ENCODE measurements at places on chromosomes 11 and 22.

DNA sequence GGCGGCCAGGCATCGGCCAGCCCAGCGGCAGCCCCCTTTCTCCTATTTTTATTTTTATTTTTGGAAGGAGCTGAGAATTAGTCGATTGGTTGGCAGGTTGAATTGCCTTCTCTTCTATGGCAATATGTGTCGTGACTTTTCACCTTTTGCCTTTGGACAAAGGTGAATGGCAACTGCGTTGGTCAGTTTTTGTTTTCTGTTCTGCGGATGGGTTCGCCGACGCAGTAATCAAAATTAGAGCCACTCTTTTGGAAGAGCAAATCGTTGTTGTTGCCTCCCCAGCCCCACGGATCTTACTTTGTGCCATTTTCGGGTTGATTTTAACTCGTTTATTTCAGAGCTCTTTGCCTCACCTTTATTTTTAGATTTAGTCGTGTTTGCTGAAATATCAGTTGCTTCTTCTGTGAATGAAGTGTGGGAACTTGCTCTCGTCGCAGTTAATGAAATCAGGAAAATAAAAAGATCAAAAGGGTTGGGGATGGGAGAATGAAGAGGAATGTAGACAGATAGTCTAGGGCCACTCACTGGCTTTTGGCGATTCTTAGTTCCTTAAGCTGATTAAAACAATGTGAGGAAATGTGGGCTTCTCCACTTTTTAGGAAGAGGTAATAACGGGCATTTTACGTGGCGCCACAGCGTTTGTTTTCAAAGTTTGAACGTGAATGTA lies 1.6 kb downstream of the CECR2 start:
- no peak for DNase-seq

DNA sequence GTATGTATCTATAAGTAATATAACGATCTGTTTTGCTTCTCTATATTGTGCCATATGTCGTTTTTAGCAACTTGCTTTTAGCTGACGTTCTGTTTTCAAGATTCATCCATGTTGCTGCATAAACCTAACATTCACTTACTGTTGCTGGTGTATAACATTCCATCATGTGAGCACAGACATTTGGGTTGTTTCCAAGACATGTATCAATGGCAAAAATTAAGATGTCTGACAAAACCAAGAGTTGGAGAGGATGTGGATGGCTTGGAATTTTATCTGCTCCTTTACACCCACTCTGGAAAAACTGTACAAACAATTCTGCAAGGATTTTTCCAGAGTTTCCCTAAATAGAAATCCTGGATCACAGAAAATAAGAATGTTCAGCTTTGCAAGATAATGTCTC lies 40.9 kb downstream of the DGCR2 start:
- DNase-seq: no peak

- no peak for DNase-seq
These were observed 74.2 kb downstream of the ZBTB16 start for GRCh38 chr11:114133548-114134329.

DNA sequence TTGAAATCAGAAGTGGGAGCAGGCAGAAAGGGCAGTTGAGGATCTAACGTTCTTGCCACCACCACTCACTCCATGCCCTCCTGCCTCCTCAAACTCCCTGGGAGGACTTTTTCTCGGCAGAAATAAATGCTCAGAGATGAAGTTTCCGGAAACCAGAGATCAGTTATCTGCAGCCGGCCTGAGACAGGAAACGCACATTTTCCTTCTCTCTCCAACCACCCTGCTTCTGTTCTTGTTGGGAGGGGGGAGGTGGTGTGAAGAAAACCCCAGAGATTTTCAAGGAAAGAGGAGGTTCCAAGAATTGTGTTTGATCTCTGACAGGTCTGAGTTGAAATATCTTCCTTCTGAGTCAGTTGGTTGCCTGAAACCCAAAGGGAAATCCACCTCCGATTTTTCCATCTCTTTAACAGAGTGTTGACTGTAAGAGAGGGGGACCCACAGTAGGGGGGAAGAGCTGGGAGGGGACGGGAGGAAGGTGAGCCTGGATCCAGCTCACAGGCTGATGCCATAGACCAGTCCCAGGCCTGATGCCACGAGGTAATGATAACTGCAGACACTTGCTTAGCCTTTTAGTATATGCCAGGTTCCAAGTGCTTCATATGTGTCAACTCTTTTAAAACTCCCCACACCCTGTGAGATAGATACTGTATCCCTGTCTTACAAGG lies 100.8 kb downstream of the TRAF6 start:
- DNase-seq: no peak

DNA sequence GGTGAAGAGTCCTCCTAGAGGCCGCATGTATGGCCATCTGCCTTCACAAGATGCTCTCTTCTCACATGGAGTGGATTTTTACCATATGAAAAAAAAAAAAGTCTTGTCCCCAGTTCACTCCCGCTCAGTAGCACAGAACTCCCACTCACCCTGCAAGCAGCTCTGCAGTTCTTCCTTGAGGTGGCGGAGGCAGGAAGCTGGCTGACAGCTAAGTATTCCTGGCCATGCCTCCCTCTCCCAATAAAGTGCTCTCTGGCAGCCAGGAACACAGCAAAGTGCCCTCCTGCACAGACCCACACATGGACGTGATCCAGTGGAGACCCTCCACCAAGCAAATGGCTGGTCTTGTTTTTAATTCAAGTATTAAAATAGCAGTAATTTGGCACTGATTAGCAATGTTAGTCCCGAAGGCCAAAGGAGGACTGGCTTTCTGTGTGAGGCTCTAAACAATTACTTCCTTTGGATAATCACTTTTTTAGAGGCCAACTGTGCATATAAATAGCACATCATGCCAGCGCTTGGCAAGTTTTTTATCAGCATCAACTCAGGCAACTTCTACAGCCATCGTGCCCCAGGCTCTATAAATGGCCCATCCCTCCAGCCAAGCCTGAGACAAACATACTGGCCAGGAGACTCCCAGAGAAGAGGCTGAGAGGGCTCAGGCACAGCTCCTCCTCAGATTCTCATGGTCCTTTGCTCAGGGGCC lies 413.6 kb downstream of the OPCML start:
- no peak for DNase-seq

- no peak for DNase-seq
These were observed 86.2 kb downstream of the BTBD10 start for GRCh38 chr11:13376838-13377237.

GRCh38 chr11:128238521-128239265 lies 348.7 kb downstream of the ETS1 start:
- DNase-seq: no peak

GRCh38 chr22:44577391-44578109 lies 79.5 kb upstream of the RTL6 start:
- no peak for DNase-seq

DNA sequence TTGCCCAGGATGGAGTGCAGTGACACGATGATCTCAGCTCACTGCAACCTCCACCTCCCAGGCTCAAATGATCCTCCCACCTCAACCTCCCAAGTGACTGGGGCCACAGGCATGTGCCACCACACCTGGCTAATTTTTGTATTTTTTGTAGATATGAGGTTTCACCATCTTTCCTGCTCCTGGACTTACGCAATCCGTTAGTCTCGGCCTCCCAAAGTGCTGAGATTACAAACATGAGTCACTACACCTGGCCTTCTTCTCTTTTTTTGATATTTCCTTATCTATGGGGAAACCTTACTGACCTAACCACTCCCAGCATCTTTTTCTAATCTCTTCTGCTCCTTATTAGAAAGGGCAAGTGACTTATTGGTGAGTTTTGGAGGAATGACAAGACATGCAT lies 121.7 kb upstream of the CHORDC1 start:
- DNase-seq: no peak

GRCh38 chr11:79261684-79262083 lies 179.1 kb downstream of the TENM4 start:
- DNase-seq: no peak

DNA sequence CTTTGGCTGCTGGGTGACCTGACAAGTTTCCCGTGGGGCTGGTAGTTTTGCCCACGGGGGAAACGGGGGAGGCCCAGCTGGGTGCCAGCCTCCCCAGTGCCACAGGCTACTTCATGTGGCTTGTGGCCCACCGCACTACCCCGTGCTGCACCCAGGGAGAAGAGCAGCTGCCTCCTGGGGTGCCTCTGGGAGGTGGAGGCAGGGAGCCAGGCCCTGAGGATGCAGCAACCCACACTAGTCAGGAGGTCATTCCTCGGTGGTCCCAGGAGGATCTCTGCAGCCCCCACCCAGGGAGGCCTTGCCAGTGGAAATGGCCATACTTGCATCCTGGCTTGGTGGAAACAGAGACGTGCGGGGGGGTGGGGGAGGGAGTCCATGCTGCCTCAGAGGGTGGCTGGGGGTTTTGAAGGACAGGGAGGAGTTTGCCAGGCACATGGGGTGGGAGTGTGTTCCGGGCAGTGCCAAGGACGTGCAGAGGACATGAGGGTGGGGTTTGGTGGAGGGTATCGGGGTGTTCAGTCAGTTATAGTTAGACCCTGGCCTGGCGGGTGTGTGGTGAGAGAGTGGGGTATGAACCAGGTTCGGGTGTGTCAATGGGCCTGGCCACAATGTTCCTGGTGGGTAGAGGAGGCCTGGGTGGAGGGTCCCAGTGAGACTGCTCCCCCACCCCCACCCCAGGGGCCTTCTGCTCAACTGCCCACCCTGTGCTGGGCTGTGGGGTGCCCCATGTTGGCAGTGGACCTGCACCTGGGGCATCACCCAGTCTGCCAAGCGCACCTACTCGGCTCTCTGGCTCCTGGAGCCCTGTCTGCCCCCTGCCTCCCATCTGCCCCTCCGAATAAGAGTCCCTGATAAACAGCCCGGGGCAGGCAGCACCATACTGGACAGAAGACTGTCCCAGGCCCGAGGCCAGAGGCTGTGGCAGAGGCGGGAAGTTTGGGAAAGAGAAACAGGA lies 3.8 kb downstream of the PIM3 start:
- no peak for DNase-seq

DNA sequence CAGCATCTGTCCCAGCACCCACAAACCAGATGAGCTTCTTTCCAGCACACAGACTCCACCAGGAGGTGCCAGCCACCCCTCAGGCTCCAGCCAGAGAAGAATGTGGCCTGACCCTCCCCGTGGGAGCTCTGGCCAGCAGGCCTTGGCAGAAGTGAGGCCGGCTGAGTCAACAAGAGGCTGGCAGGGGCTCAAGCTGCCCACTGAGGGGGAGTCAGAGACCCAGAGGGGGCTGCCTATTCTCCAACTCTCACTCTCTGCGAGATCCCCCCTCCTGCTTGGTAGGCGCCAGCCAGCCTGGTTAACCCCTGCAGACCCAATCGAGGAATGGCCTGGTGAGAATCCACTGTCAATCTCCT lies 10.6 kb upstream of the CDC42EP1 start:
- DNase-seq: no peak

DNA sequence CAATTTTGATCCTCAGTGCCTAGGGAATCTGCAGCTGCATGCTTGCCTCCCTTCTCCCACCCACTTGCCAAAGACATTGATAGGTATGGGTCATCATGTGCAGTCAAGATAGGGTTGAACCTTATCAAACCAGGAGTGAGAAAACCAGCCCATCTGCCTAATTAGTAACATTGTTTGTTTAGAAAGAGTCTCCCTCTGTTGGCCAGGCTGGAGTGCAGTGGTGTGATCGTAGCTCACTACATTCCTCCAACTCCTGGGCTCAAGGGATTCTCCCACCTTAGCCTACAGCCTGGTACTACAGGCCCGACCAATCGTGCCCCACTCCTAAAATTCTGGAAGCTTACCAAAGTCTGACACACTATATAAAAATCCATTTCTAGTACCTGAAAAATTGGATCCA lies 4.6 kb downstream of the C11orf71 start:
- no peak for DNase-seq

GRCh38 chr11:60970369-60970774 lies 1.1 kb upstream of the CD6 start:
- no peak for DNase-seq

- DNase-seq: no peak
These were observed 15.8 kb downstream of the P2RY2 start for GRCh38 chr11:73233692-73234470.

GRCh38 chr11:114553642-114554041 lies 6.0 kb downstream of the NXPE1 start:
- no peak for DNase-seq

DNA sequence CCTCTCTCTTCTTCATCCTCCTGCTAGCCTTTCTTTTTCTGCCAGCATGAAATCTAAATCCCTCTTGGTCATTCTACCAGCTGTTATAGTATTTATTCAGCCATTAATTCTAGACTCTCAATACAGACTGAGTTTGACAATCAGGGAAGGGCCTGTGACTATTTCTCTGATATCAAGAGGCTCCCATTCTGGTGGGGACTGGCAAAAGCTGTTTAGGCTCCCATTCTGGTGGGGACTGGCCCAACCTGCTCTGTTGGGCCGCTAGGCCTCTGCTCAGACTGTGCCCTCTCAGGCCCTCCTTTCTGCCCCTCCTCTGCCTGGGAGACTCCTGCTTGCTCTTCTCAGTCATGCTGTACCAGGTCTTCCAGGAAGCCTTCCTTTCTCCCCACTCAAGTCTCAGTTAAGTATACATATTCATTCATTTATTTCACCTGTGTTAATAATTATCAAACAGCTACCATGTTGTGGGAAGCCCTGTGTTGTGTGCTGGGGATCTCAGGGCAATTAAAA lies 323.7 kb upstream of the NARS2 start:
- no peak for DNase-seq

DNA sequence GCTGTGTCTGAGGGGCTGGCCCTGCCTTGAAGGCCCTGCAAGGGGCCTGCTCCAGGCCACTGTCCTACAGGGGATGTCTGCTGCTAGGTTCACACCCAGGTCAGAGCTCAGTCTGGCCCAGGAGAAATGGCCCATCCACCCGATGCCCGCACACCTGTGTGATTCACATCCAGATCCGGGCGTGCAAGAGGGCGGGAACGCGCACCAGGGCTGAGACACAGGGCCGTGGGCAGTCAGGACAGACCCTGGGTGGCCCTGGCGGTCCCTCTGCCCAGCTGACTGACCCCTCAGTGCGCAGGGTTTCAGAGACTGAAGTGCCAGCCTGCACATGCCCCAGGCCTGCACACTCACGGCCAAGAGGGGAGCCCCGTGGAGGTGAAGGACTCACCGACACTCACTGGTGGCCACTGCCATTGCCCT lies 7.4 kb downstream of the TOLLIP start:
- DNase-seq: no peak

- DNase-seq: no peak
These were observed 4.9 kb downstream of the OVOL1 start for GRCh38 chr11:65791719-65792213.

DNA sequence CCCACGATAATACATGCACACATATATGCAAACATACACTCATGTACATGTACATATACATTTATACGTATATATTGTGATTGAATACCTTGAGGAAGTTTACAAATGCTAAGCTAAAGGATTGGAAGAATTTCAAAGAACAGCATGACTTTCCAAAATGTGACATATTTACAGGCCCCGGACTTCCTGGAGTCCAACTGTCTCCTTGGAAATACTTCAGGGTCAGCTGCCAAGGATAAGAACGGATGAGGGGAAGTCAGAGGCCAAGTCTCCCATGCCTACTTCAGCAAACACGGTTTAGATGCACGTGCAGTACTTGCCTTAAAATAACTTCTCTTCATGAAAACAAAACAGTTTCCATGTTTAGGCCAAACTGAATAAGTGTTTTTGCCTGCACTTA lies 213.6 kb downstream of the DYNC2H1 start:
- DNase-seq: no peak

Data from left renal cortex interstitium (tissue), 4 donors.